ENCODE measurements at places on chromosomes 4 and X. TPM values are rescaled to one million over a fixed set of nuclear protein-coding genes. Genes with fewer than 3 reads are reported as not detected.

DNA sequence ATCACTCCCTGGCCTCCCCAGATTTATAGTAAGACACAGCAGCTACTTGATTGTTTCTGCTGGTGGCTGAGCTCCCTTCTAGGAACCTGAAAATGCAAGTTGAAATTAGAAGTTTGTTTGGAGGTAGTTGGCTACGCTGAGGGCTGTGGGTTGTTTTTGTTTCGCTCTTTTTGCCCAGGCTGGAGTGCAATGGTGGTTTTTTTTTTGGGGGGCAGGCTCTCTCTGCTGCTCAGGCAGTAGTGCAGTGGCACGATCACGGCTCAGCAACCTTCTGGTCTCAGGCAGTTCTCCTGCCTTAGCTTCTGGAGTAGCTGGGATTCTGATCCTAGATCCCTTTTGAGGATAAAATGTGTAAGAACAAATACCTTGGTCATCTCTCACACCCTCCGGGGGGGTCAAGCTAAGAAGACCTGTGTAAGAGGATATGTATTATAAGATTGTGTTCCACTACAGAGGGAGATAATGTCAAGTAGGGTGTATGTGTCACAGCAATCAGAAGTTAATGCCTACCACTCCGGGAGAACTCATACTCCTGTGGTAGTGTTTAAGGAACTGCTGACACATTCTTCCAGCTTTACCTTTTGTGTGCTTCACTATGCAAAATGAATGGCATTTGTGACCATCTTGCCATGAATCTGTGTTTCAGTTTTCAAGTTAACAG, 9.7 kb downstream of the JADE1 start:
- H3K4me1 ChIP-seq = no peaks in the 10 kb centered on the region
- H3K27ac ChIP-seq = no peak overlapping the region
- H3K27me3 ChIP-seq = no peaks in the 10 kb centered on the region
- H3K36me3 ChIP-seq = no peaks in the 10 kb centered on the region
- no peak for DNase-seq
- H3K4me3 ChIP-seq = no peak overlapping the region

The SYNPO2 gene
- total RNA-seq = 44.3 TPM

The PAGE5 gene
- total RNA-seq = 28.7 TPM

The GRID2 gene
- total RNA-seq = 27.1 TPM

DNA sequence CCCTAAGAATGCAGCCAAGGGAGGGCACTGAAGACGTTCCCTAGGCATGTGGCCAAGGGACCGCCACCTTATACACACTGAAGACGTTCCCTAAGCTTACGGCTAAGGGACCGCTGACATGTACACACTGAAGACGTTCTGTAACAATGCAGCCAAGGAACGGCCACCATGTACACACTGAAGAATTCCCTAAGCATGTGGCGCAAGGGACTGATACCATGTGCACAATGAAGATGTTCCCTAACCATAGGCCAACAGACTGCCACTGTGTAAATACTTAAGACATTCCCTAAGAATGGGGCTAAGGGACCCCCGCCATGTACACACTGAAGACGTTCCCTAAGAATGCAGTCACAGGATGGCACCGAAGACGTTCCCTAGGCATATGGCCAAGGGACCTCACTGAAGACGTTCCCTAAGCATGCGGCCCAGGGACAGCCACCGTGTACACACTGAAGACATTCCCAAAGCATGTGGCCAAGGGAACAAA, 36.1 kb downstream of the DHRSX start:
- peak; percentile 82 for DNase-seq
- no peaks in the 10 kb centered on the region for H3K27me3 ChIP-seq
- H3K4me1 ChIP-seq = peaks cover 9% of the 10 kb centered on the region
- no peaks in the 10 kb centered on the region for H3K36me3 ChIP-seq
- H3K4me3 ChIP-seq = peak overlapping the region; percentile 10

DNA sequence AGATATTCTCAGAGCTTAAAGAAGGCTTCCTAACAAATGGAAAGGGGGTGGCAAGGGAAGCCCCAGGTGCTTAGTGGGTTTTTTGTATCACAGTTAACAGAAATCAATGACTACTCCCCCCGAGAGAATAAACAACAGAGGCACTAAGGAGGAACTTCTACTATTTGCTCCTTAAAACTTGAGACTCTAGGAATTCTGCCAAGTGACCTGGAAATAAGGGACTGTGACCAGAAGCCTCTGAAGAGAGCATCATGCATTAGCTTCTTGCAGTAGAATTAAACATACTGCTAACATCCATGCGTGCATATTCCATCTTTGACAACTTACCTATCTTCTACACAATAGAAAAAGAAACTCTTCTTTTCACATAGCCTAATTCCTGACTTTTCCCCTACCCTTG, 86.8 kb downstream of the CAMK2D start:
- no peak overlapping the region for H3K4me3 ChIP-seq
- H3K36me3 ChIP-seq = no peaks in the 10 kb centered on the region
- H3K4me1 ChIP-seq = peaks cover 5% of the 10 kb centered on the region
- DNase-seq = no peak
- no peaks in the 10 kb centered on the region for H3K27me3 ChIP-seq

The KIAA0232 gene
- 48.0 TPM for total RNA-seq

The SORCS2 gene
- 2.7 TPM for total RNA-seq

DNA sequence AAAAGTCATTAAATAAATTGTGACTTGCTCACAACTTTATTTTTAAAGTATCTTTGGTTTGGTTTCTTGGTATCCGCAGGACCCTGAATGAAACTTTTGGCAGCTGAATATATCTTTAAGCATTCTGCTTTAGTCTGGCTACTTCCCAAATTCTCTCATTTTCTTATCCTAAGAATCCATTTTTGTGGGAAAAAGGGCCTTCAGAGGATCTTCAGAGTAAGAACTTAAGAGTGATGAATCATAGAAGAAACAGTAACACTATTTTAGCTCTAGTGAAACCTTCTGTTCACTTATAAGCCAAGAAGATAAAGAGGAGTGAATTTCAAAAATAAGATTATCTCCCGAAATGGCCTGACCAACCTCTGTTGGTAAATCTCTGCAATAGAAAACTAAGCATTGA, 540.6 kb upstream of the MAGEB18 start:
- no peaks in the 10 kb centered on the region for H3K36me3 ChIP-seq
- H3K27me3 ChIP-seq = no peaks in the 10 kb centered on the region
- DNase-seq = no peak
- H3K27ac ChIP-seq = no peak overlapping the region

- H3K27me3 ChIP-seq = no peaks in the 10 kb centered on the region
- no peak for DNase-seq
- no peak overlapping the region for H3K4me3 ChIP-seq
Observed at GRCh38 chr4:103123114-103123513, 23.5 kb upstream of the BDH2 start.

The UNC5C gene
- 20.5 TPM for total RNA-seq

The EXOC1L gene
- not detected for total RNA-seq

DNA sequence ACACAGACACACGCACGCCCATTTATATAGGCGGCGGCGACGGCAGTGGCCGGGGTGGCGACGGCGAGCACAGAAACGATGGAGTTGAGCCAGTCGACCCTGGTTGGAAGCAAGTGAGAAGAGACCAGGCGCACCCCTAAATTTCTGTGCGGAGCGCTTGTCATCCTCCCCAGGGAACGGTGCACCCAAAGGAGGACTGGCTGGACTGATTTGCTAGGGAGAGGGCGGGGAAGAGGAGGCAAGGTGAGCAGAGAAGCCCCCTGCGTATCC, 302 bp downstream of the NHS start:
- DNase-seq = no peak
- no peaks in the 10 kb centered on the region for H3K27me3 ChIP-seq
- H3K36me3 ChIP-seq = no peaks in the 10 kb centered on the region
- H3K4me3 ChIP-seq = peak overlapping the region; percentile 60

GRCh38 chrX:9279234-9279544, 185.7 kb upstream of the TBL1X start:
- H3K4me1 ChIP-seq = no peaks in the 10 kb centered on the region
- H3K4me3 ChIP-seq = no peak overlapping the region
- peak overlapping the region; percentile 11 for H3K27ac ChIP-seq
- no peaks in the 10 kb centered on the region for H3K36me3 ChIP-seq

- no peak within 1 kb of the TSS for H3K27ac ChIP-seq
- H3K4me1 ChIP-seq = no peaks in the 10 kb centered on the region
- DNase-seq = no peak
- no peak within 1 kb of the TSS for H3K4me3 ChIP-seq
- H3K27me3 ChIP-seq = no peaks in the 10 kb centered on the region
Observed at GRCh38 chrX:1212532-1212931, at the start of gene CRLF2. CRLF2 (minus strand) TSS chrX:1212649; CDS start chrX:1212634, 15 bp downstream.

DNA sequence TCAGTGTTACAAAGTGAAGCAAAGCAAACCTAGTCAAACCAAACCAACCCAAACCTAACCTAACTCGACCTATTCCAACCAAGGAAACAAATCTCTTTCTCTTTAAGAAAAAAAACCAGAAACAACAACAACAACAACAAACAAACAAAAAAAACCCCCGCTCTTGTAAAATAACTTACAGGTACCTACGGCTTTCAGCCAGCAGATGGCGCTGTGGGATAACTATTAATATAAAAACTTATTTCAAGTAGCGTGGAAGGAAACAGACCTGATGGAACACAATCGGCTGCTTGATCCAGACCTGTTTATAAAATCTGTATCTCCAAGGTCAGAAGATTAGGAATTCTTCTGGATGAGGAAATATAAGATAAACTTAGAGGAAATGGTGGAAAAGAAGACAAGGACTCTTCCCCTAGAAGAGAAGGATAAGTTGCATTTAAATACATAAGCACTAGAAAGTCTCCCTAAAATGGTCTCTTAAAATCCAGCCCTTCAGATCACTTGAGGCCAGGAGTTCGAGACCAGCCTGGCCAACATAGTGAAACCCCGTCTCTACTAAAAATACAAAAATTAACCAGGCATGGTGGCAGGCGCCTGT, 34.4 kb upstream of the CDKL5 start:
- no peak overlapping the region for H3K27ac ChIP-seq
- H3K27me3 ChIP-seq = no peaks in the 10 kb centered on the region
- H3K4me1 ChIP-seq = no peaks in the 10 kb centered on the region
- H3K36me3 ChIP-seq = no peaks in the 10 kb centered on the region
- no peak overlapping the region for H3K4me3 ChIP-seq

The HNRNPDL gene
- total RNA-seq = 218 TPM

GRCh38 chrX:110210417-110211139, 107.3 kb downstream of the AMMECR1 start:
- no peak overlapping the region for H3K4me3 ChIP-seq
- H3K27me3 ChIP-seq = no peaks in the 10 kb centered on the region
- H3K27ac ChIP-seq = no peak overlapping the region
- no peak for DNase-seq
- H3K36me3 ChIP-seq = no peaks in the 10 kb centered on the region
- H3K4me1 ChIP-seq = no peaks in the 10 kb centered on the region

DNA sequence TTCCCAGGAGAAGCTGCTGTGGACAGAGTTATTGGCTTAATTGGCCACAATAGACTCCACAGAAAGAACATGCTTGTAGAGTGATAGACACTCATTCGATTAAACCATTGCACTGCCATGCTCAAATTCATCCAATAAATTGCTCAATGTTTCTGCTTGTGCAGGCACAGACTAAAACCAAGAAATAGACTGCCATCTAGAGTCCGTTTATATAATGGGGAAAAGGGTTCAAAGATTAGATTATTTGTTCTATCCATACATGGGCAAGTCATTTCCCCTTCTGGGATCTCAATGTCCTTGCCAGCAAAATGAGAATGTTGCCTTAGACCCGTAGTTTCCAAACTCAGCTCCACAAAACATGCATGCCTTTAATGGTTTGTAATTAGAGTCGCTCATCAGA, 8.7 kb downstream of the SMIM10 start:
- H3K36me3 ChIP-seq = no peaks in the 10 kb centered on the region
- no peak for DNase-seq
- H3K27ac ChIP-seq = no peak overlapping the region
- no peaks in the 10 kb centered on the region for H3K27me3 ChIP-seq

DNA sequence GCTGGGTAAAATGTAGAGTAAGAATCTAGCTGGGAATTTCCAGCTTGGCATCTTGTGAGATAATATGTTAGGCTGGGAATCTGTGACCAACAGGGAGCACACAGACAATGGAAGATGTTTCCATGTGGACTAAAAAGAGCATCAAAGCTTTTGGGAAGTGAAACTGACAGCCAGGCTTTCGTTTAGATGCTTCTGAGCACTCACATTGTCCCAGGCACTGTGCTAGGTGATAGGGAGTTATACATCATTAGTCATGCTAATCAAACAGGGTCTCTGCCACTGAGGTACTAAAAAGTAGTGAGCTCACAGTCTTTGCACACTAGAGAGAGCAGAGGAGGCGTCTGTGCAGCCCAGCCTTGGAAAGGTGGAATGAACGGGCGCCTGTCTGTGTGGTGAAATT, 101.9 kb upstream of the SCOC start:
- no peaks in the 10 kb centered on the region for H3K36me3 ChIP-seq
- no peak overlapping the region for H3K27ac ChIP-seq
- H3K4me1 ChIP-seq = no peaks in the 10 kb centered on the region

DNA sequence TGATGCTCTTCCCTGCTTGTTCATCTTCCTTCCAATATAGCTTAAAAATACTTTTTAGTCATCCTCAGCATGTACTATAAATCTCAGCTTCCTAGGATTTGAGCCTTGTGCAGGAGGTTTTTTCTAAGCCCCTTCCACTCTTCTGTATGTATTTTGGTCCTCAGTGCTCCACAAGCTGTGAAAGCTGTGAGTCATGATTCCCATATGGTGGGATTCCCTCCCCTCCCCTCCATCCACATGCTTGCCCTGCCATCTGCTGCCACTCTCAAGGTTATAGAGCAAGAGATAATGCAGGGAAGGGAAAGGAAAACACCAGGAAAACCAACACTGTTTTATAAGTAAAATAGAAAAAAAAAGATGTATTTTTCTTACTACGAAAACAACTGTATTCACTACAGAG, 58.5 kb upstream of the AP1S2 start:
- H3K36me3 ChIP-seq = no peaks in the 10 kb centered on the region
- DNase-seq = no peak
- no peaks in the 10 kb centered on the region for H3K27me3 ChIP-seq
- H3K27ac ChIP-seq = no peak overlapping the region
- H3K4me3 ChIP-seq = no peak overlapping the region

GRCh38 chr4:185840201-185840600, 28.2 kb upstream of the SORBS2 start:
- no peak for DNase-seq
- H3K27me3 ChIP-seq = no peaks in the 10 kb centered on the region
- H3K4me3 ChIP-seq = no peak overlapping the region
- H3K4me1 ChIP-seq = peaks cover 9% of the 10 kb centered on the region

- H3K36me3 ChIP-seq = no peaks in the 10 kb centered on the region
- no peak overlapping the region for H3K4me3 ChIP-seq
- no peaks in the 10 kb centered on the region for H3K4me1 ChIP-seq
- no peak for DNase-seq
Observed at GRCh38 chr4:70629469-70630090, 1.0 kb downstream of the ENAM start.

The TIGD4 gene
- 2.2 TPM for total RNA-seq

GRCh38 chrX:287670-288069, 6.5 kb downstream of the PLCXD1 start:
- H3K4me1 ChIP-seq = no peaks in the 10 kb centered on the region
- no peak overlapping the region for H3K4me3 ChIP-seq
- DNase-seq = no peak
- no peaks in the 10 kb centered on the region for H3K27me3 ChIP-seq
- H3K36me3 ChIP-seq = no peaks in the 10 kb centered on the region

GRCh38 chr4:87034527-87034926, 99.7 kb downstream of the AFF1 start:
- H3K36me3 ChIP-seq = no peaks in the 10 kb centered on the region
- no peak overlapping the region for H3K27ac ChIP-seq
- no peak for DNase-seq
- H3K4me3 ChIP-seq = no peak overlapping the region

Measured in testis (tissue), 5 donors.